ENCODE measurements at places on chromosomes 7 and 10.

DNA sequence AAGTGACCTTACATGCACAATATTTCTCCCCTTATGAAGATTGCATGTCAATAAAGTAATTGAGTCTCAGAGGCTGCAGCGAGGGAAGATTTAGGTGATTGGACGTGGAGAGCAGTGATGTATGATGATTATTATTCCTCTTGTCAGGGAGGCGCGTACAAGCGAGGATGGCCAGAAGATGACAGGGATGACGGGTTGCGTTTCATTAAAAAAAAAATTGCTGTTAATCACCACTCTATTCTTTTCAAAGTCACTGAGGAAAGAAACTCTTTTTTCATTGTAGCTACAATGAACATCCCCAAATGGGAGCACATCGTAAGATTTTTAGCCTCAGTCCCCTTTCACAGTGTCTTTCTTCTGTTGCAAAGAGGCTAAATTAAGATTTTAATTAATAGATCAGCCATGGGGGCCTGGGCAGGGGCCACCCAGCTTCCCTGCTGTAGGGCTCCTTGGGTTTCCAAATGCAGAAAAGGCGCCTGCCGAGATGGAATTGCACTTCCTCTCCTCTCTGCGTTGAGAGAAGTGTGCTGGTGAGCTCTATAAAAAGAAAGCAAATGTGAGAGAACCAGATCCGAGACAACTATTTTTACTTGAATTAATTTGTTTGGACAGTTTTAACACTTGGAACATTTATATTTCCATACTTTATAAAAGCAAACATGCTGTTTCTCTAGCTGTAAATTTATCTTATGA, 998.1 kb downstream of the LRMDA start:
- no peak for DNase-seq

DNA sequence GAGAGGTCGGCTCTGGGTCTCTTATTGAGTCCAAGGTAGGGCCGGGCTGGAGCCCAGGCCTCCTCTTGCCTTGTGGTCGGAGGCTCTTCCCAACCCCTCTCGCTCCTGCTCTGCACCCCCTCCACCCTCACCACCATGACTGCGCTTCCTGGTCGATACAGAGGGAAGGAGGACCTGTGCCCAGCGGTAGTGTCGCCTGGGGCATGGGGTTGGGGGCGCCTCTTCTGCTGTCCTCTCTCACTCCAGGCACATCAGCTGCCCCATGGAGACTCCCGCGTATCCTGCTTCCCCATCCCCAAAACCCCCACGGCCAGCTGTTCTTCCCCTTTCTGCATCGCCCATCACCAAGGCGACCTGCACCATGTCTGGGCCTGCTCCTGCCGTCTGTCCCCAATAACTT, 44.4 kb downstream of the TMEM270 start:
- no peak for DNase-seq

GRCh38 chr10:16938952-16939351, 121.7 kb upstream of the RSU1 start:
- DNase-seq, result no peak

DNA sequence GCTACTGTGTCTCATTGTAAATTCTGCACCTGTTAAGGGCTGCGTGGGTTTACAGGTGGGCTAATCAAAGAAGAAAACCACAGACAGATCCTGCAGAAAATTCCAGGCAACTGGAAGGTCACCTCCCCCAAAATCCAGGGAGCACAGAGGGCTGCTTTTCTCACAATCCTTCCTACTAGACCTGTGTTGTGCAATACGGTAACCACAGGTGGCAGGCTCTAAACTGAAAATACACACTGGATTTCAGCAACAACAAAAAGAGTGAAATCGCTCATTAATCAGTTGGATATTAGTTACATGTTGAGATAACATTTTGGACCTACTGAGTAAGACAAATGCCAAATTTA, 83.2 kb downstream of the SLC16A9 start:
- no peak for DNase-seq

DNA sequence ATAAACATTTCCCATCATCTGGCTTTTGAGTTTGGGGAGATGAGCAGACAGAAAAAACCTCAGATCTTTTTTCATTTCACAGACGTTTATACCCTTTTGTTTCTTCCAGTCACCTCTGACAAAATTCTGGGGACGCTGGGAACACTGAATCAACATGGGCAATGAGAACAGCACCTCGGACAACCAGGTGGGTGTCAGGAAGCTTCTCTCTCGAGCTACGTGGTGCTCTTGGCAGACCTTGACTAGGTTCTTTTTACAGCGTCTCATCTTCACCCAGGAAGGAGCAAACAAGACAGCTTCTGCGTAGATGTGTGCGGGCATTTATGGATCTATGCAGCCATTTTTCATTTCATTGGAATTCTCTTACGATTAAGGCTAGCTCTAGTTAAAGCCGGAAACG, 32.9 kb downstream of the TACC2 start:
- no peak for DNase-seq

- no peak for DNase-seq
Observed at GRCh38 chr7:114466917-114467316, 52.3 kb downstream of the FOXP2 start.

DNA sequence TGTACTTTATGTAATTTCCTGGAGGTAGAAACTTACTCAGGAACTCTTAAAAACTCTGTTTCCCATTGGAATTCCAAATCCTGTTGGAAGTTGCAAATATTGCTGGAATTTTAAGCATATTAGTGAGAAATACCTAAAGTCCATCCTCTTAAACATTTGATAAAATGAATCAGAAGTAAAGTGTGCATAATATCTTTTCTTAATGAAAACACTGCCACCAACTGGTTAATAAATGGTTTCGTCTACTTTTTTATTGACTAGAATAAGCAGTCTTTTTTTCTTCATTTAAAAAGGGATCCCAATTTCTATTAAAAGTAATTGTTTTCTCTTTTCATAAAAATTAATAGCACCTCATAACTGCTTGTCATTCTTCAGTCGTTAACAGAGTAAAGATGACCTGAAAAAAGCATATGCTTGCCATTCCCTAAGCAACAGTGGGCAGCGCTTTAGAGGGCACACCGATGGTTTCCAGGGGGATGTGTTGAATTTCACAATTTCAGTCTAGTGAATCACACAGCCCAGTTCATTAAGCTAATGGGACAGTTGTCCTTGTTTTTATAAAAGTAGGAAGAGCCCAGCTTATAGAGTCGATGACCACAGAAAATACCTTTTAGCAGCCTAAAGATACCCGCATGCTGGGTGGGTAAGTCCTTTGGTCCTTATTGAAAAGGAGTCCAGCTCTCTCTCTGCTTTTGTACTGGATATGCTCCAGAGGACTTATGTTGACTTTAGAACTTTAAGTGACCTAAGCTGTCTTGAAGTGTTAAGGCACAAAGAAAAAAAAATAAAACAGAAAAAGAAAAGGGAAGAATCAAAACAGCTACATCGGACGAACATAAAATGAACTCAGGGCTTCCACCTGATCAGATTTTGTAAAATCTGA, 28.5 kb downstream of the NPS start:
- DNase-seq, result no peak

Measured in T-helper 9 cell (primary cell).